ENCODE measurements at places on chromosomes 12 and 14.

DNA sequence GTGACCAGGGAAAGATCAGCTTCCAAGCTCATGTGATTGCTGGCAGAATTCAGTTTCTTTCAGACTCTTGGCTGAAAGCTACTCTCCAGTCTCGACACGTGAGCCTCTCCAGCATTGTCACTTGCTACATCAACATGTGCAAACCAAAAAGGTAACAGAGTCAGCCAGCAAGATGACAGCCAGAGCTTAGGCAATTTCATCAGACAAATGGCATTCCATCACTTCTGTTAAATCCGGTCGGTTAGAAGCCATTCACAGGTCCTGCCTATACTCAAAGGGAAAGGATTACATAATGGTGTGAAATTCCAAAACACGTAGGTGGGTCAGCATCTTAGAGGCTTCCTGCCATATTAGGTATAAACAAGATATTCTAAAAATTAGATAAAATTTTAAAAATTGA, 700.9 kb downstream of the AACS start:
- no peak for DNase-seq

- no peak for DNase-seq
These were observed 74.1 kb downstream of the NUAK1 start for GRCh38 chr12:106064721-106065021.

DNA sequence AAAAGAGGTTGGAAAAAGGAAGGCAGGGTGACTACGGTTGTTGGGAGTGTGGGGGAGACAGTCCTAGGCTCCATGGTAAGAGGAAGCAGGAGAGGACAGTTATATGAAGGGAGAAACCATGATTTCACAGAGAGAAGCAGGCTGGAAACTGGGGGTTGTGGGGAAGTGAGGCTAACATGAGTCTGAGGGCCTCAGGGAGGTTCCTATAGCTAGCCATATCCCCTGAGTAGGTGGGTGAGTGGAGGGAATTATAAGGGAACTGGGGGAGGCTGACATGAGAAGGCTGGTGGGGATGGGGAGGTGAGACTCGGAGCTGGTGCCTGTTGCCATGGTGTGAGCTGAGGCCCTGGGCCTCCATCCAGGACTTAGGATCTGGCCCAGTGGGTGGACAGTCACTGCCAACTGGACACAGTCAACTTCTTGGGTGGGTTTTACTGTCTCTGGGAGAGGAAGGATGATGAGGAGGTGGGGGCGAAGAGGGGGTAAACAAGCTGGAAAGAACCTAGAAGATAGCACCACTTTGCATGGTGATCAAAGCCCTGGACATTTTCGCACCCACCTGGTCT, 1.4 kb downstream of the RNASE13 start:
- DNase-seq = no peak

DNA sequence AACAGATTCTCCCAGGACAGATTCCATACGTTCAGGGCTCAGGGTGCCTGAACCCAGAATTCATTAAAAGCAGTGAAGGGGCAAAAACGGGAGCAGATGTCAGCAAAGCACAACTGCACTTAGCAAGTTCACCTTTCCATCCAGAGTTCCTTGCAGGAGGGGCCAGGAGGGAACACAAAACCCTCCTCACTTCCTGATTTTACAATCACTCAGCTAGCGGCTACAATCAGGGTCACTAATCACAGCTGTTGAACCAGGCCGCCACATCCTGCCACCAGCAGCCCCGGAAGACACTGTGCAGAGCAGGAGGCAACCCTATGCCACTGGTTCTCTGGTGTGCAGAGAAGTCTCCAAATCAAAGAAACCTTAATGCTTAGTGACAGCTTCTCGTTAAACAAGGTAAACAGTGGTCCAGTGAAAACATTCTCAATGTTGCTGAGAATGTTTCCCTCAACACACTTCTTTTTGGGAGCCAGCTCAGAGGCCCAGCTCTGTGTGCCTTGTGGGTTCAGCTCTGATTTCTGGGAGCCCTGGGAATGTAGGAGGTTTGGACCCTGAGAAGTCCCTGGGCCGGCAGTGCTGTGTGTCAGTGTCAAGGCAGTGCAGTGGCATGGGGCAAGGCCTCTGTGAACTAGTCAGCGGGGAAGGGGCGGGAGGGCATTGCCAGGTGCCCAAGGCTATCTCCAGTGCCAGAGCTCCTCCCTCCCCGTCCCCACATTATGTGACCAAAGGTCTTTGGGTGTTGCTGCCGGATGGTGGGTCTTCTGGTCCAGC, 54.5 kb downstream of the VCPKMT start:
- no peak for DNase-seq

DNA sequence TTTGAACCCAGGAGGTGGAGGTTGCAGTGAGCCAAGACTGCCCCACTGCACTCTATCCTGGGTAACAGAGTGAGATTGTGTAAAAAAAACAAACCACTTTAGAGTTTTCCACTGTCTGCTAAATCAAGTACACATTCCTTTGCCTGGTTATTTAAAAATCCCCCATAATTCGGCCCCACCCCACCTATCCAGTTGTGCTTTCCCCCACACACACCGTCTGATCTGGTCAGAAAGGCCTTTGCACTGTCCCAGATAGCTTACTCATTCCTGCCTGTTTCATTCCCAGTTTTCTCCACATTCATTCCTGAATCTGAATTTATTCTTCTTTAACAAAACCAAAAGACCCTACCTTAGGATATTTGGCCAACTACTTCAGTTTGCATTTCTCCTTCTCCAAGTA, 29.5 kb downstream of the NINJ2 start:
- DNase-seq = no peak

DNA sequence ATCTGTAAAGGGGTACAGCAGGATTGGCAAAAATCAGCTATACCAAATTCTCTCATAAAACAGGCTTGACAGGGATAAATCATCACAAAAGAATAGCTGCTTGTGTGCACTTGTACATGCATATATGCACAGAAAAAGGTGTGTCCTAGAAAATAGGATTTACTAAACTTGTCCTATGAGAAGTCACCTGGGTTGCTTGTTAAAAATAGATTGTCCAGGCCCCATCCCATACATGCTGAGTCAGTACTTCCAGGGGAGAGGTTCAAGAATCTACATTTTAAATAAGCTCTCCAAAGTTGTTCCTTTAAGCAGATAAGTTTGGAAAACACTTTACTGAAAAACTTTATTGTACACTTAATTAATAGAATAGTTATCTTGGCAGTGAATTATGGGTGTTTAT, 123.1 kb downstream of the ANO6 start:
- DNase-seq = no peak

- no peak for DNase-seq
These were observed 744.9 kb upstream of the MGAT4C start for GRCh38 chr12:87001102-87001501.

DNA sequence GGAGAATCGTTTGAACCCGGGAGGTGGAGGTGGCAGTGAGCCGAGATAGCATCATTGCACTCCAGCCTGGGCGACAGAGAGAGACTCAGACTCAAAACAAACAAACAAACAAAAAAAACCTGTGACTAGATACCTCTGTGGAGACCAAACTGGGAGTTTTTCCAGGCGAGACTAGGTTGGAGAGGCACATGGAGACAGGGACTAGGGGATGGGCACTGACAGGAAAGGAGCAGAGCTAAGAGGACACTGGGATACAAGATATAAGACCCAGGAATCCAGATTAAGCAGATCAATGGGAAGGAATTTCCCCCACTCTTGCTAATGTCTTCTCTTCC, 4.7 kb upstream of the ITGA5 start:
- DNase-seq = no peak

- DNase-seq = no peak
These were observed 993 bp downstream of the CCDC196 start for GRCh38 chr14:66487164-66487563.

DNA sequence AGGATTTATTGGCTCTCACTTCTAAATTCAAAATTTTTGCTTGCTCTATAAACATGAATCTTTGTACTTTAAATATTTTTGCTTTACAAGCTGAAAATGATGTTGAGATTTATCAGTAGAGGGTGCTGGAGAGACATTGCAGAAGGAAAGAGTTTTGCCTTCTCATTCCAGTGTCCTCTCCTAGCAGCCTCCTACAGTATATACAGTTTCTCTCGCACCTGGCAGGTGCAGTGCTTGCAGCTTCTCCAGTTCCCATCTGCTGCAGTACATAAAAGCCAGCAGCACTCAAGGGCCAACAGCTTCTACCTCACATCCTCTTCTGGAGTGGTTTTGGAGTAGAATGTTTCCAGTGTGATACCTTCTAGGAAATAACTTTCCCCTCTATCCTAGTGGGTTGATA, 601.8 kb upstream of the ATXN7L3B start:
- no peak for DNase-seq

DNA sequence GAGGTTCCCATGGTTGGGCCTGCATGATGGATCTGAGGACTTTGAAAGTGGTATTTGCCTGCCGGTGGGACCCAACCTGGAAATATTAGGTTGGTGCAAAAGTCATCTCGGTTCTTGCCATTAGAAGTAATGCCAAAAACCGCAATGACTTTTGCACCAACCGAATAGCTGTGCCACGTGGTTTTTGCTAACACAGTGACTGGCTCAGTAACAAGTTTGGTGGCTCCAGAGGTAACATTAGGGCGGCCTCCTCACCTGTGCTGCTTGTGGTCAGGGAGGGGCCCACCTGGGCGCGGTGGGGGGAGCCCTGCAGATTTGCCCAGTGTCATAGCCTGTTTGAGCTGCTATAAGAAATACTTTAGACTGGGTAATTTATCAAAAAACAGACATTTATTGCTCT, 1.8 kb downstream of the BDKRB2 start:
- no peak for DNase-seq

GRCh38 chr12:121983536-121984210, 38.0 kb upstream of the BCL7A start:
- DNase-seq = no peak

DNA sequence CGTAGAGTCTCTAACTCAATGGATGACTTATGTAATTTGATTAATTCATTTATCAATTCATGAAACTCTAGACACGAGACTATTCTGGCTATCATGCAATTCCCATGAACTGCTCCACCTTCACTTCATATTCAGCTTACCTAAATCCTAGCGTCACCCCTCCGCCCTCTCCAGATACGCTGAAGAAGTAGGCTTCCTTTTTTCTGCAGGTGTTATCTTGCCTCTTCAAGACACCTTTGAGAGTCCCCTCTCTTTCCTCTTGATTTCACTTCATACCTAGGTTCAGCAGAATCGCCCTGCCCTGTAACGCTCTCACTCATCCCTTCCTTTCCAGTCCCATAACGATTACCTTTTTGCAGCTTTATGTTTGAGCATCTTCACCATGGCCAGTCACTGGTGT, 4.0 kb upstream of the RNASE4 start:
- DNase-seq = no peak

- DNase-seq = no peak
These were observed 282.7 kb upstream of the SFSWAP start for GRCh38 chr12:131428091-131428685.

- peak; percentile 56 for DNase-seq
These were observed 32.9 kb downstream of the MAP1LC3B2 start for GRCh38 chr12:116591855-116592637.

DNA sequence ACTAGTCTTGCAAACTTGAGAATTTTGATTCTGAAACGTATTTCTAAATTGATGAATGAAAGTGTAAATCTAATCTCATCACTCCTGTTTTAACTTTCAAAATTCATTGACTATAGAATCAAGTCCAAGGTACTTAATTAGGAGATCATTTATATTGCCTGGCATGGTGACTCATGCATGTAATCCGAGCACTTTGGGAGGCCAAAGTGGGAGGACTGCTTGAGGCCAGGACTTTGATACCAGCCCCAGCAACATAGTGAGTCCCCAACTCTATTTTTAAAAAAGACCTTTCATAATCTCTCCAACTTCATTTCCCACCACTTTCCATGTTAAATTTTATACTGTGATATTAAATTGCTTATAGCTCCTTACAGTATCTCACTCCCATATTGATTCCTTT, 3.0 kb upstream of the MIPOL1 start:
- DNase-seq = no peak

- DNase-seq = no peak
These were observed 89.4 kb upstream of the SYT10 start for GRCh38 chr12:33529031-33529430.

DNA sequence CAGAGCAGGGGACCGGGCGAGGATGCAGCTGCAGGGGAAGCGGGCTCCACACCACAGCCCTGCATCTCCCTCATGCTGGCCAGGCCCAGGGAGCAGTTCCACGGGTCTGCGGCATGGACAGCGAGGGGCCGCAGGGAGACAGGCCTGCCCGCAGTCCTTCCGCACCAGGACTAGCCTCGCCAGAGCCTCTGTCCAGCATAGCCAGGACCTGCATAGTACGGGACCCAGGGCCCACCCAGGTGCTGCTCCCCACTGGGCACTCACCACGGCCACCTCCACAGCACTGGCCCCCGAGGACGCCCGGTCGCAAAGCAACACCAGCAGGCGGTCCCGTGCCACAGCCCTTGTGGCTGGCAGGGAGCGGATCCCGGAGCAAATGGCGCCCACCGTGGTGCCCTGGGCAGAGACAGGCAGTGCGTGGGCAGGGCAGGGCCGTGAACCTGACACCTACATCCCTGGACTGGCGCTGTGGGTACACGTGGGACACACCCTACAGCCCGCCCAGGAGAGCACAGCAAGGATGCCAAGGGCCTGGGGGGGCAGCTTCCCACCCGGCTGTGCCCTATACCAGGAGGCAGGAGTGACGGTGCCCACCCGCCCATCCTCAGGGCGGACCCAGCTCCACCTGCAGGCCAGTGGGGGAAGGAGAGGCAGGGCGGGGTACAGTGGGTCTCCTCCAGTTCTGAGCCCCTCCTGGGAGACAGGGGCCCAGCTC, 23.8 kb downstream of the JAG2 start:
- DNase-seq = no peak

DNA sequence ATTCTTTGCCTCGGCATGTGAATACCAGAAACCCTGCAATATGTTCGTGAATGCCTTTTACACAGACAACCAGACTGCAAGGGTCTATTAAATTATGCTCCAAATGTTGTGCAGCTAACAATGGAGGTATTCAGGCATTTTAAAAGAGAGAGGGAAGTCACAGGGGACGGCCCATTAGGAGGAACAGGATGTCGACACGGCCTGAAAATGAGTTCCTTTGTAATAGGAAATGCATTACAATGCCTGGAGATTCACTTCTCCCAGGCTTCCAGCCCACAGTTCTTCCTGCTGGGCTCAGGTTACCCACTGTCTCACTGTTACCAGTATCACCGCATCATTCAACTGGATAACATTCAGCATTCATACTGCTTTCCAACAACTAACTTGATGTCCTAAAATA, 2.5 kb downstream of the DUSP6 start:
- DNase-seq = no peak

GRCh38 chr12:95690861-95691635, 99.5 kb downstream of the NTN4 start:
- no peak for DNase-seq

- DNase-seq = no peak
These were observed 28.2 kb downstream of the FGF6 start for GRCh38 chr12:4417455-4417854.

DNA sequence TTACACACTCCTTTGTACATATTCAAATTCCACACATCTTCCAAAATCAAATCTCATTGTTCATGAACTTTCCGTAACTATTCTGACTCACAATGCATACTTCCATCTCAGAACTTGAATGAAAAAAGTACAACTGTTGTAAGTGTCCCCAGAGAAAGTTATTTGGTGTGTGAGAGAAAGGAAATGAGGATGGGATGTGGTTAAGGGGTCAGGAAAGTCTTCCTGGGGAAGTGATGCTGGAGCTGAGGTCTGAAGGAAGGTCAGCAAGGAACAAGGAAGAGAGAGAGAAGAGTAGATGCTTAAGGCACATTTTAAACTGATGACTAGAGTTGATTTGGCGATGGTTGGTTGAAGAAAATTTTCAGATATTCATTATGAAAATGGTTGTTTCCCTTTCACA, 340.0 kb upstream of the STXBP6 start:
- DNase-seq = no peak

Data from C1 segment of cervical spinal cord (tissue), 14 donors.